ENCODE measurements at places on chromosomes 11 and 22.

GRCh38 chr11:114121804-114122504 is 62.4 kb downstream of the ZBTB16 start:
- DNase-seq = no peak

GRCh38 chr11:46291441-46292150 is 14.1 kb downstream of the CREB3L1 start:
- DNase-seq = peak; percentile 77

DNA sequence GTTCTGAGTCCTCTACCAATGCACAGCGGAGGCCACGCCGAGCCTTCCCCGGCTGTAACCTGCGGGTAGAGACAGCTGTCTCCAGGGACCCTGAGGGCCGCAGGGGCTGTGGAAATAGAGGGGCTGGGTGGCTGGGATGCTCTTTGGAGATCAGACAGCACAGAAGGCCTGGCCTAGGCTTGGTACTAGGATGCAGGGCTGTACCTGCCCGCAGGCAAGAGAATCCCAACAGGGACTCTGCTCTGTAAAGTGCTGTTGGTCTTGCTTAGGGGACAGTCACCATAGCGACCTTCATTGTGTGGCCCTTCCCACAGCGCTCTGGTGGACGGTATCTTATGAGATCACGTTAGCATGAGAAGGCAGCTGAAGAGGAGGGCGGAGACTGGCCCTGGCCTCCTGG is 11.3 kb upstream of the KCNJ5 start:
- DNase-seq = no peak

DNA sequence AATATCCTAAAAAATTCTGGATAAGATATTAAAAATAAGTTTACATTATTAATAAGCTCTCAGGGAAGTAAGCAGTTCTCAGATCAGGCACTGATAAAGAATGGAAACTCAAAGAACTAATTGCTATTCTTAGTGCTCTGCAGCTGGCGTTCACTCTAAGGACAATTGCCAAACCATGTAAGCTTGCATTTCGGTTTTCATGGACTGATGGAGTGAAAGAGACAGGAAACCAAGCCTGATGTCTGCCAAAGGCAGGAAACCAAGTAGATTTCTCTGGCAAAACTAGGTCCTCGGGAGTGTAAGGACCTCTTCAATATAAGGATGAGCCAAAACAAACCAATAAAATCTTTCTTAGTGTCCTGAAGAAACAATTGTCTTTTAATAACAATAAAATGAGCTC is 355.2 kb downstream of the RAB38 start:
- no peak for DNase-seq

- DNase-seq = no peak
Observed at GRCh38 chr22:22871536-22872278, 15.9 kb upstream of the IGLL5 start.

- DNase-seq = no peak
Observed at GRCh38 chr11:113519989-113520613, 44.9 kb upstream of the DRD2 start.

GRCh38 chr11:122690801-122691548 is 35.5 kb downstream of the UBASH3B start:
- DNase-seq = no peak

- no peak for DNase-seq
Observed at GRCh38 chr11:69308491-69308911, 14.5 kb downstream of the MYEOV start.

- DNase-seq = no peak
Observed at GRCh38 chr11:86956905-86957195, 1.7 kb upstream of the FZD4 start.

- no peak for DNase-seq
Observed at GRCh38 chr11:121337078-121337477, 44.5 kb downstream of the SC5D start.

GRCh38 chr22:44357296-44357965 is 44.7 kb upstream of the SHISAL1 start:
- DNase-seq = no peak

DNA sequence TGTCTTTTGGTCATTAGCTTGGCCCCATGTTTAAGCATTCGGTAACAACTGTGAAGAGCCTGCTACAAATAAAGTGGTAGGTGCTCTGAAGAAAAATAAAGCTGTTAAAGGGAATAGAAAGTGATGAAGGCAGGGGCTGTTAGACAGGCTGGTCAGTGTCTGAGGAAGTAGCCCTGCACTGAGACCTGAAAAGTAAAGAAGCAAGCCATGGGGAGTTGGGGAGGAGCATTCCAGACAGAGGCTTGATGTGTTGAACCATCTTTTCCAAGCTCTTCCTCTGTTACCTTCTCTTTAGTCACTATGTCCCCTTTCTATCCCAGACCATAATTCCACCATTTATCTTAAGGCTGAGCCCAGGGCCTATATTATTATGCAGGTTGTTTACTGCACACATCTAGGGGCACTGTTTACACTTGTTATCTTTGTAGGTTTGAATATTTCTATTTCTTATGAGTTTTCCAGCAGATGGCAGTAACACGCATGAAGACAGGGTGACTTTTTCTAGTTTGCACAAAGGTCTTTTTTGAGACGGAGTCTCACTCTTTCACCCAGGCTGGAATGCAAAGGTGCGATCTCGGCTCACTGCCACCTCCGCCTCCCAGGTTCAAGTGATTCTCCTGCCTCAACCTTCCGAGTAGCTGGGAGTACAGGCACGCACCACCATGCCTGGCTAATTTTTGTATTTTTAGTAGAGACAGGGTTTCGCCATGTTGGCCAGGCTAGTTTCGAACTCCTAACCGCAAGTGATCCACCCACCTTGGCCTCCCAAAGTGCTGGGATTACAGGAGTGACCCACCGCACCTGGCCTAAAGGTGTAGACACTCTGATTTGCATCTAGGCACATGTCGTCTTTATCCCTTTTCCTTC is 23.0 kb downstream of the ZFTA start:
- no peak for DNase-seq

DNA sequence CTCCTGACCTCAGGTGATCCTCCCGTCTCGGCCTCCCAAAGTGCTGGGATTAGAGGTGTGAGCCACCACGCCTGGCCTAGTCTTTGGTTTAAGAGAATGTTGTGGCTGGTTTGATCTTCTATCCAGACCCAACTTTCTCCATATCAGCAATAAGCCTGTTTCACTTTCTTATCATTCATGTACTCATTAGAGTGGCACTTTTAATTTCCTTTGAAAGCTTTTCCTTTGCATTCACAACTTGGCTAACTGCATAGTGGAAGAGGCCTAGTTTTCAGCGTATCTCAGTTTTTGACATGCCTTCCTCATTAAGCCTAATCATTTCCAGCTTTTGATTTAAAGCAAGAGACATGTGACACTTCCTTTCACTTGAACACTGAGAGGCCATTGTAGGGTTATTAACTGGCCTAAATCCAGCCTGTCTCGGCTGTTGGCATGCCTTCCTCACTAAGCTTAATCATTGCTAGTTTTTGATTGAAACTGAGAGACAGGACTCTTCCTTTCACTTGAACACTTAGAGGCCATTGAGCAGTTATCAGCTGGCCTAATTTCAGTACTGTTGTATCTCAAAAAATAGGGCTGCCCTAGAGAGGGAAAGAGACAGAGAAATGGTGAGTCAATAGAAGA is 13.1 kb upstream of the RPL3 start:
- no peak for DNase-seq

GRCh38 chr11:45662665-45663485 is 2.5 kb downstream of the CHST1 start:
- no peak for DNase-seq

GRCh38 chr11:6233984-6234386 is 451 bp downstream of the FHIP1B start:
- no peak for DNase-seq

DNA sequence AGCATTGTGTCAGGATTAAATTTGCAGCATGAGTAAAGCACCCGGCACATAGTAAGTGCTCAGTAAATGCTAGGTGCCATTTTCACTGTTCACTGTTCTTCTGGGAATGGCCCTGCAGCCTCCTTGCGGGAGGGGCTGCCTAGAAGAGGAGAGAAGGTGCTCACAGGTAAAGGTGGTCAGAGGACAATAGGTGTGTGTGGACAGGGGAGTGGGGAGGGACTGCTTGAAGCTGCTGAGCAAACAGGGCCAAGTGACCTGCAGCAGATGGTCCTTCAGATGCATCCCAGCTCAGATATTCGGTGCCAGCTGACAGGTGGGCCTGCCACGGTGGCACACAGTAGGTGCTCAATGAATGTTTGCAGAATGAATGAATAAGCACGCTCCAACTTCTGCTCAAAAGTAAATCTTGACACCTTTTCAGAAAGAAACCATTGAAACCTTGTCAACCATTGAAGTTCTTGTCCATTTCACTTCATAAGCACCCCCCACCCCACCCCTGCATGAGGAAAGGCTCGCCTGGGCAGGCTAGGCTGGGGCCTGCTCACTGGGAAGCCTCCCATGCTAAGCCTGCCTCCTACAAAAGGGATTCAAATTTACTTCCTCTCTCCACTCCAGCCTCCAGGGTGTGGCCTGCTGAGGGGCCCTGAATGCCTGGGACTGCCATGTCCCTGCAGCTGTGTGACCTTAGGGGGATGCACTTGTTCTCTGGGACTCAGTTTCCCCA is 1.6 kb downstream of the KIAA0930 start:
- peak; percentile 45 for DNase-seq

GRCh38 chr11:66598993-66599392 is 6.0 kb downstream of the CCS start:
- no peak for DNase-seq

DNA sequence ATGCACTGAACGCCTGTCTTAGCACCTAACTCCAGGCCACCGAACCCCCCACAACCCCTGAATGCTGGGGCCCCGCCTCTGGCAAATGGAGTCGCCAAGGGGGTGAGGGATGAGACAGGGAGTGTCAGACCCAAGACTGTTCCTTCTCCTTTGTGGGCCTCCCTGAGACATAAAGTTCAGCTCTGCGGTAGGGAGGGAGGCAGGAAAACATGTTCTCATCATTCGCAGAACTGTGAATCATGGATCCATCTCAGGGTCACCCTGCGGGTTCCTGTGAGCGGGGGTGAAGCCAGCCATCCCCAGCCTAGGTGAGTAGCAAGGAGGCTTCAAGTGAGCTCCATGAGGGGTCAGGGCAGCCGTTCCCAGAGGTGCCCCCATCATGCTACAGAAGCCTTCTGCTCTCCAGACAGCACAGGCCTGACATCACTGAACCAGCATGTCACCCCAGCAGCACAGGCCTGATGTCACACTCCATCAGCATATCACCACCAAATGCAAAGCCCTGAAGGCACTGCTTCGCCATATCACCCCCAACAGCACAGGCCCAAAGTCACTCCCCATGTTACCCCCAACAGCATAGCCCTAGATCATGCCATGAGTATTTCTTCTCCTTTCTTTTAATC is 27.2 kb downstream of the TMPRSS6 start:
- no peak for DNase-seq

GRCh38 chr11:27201454-27202302 is 161.1 kb downstream of the BBOX1 start:
- DNase-seq = peak; percentile 49

- peak; percentile 89 for DNase-seq
Observed at GRCh38 chr22:37244114-37244921, at the start of gene RAC2. RAC2 (minus strand) TSS chr22:37244269; CDS start chr22:37244148, 121 bp downstream.

GRCh38 chr11:131809203-131809918 is 438.9 kb downstream of the NTM start:
- DNase-seq = no peak

- no peak for DNase-seq
Observed at GRCh38 chr22:46347646-46348045, 12.1 kb downstream of the TRMU start.

DNA sequence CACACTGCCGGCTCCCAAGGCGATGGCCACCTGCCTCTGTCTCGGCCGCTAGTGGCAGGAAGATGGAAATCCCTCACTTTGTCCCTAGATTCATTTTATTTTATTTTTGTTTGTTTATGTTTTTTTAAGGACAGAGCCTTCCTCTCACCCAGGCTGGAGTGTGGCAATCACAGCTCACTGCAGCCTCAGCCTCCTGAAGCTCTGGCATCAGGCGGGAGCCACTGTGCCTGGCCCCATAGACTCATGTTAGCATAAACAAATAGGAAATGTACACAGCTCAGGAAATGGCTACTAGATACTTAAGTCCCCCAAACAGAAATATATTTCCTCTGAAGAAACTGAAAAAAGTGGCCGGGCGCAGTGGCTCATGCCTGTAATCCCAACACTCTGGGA is 3.5 kb downstream of the TMEM80 start:
- no peak for DNase-seq

DNA sequence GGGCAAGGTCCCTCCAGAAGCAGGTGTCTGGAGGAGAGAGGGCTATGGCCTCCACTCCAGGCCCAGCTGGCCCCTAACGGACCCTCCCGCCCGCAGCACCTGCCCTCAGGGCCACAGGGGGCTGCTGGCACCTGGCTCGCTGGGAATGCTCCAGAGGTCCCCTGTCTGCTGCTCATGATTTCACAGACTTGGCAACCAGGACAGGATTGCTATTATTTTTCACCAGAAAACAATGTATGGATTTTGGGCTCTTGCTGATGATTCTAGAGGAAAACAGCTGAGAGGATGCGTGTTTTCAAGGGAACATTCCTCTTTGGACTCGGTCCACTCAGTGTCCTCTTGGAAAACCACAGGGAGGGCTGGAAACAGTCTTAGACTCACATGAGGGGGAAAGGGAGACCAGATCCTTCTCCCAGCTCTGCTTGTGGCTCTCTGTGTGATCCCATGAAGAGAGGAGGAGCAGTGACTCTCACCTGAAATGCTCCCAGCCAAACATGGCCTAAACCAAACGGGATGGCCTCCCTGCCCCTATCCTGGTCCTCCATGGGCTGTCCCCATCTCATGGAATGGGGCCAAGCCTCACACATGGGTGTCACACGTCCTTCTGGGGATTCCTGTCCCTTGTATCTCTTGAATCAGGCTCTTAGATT is 15.8 kb downstream of the MYEOV start:
- no peak for DNase-seq

DNA sequence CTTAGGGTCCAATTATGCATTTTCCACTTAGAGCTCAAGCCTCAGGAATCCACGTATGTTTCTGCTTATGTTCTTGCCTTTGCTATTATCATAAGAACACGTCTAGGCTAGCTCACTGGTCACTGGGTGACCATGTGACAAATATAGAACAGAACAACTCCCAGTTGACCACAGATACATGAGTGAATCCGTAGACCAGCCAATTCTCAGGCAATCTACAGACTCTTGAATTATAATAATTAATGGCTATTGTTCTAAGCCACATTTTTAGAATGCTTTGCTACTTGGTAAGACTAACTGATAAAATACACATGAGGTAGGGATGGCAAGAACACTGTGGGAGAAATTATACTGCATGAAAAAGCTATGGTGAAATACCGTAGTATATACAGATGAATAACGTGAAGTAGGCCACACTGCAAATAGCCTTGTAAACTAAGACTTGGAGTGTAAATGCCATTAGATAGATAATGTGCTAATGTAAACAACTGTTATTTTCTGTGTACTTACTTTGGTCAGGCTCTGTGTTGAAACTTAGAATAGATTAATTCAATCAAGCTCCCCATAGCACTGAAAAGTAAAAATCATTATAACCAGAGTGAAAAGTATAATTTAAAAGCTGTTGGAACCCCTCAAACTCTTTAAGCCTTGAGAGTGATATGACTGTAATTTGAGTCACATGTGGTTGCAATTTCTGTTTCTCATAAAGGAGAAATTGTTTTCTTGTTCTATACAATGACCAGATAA is 366.2 kb upstream of the CCDC179 start:
- DNase-seq = no peak

GRCh38 chr11:121535129-121535796 is 82.5 kb upstream of the SORL1-AS1 start:
- DNase-seq = no peak

- no peak for DNase-seq
Observed at GRCh38 chr11:68191661-68192579, 21.2 kb downstream of the KMT5B start.
